Stimulated activated CD8-positive, alpha-beta memory T cell treated with anti-CD3 and anti-CD28 coated beads, Interleukin-15, amount 100 ng/mL, for 48 hours (primary cell): ENCODE measurements at places on chromosomes 12 and 14.

DNA sequence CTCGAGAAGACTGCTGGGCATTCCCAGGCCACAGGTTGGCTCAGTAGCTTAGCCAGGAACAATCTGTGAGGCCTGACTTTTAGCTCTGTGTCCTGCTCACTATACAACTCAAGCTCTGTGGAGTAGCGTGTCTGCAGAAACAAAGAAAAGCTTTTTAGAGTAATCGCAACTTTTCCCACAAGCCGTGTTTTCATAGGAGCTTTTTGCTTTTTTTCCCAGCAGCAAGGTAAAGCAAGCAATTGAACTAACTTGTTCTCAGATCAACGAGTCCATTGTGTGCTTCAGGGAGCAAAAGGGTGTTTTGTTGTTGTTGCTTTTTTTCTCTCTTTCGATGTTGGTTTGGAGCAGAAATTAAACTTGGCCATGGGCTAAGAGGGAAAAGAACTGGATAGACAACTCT lies 97.3 kb upstream of the BCL2L14 start:
- DNase-seq: no peak

GRCh38 chr12:130338794-130339601 lies 1.3 kb downstream of the PIWIL1 start:
- DNase-seq: no peak

GRCh38 chr12:99453836-99454538 lies 193.6 kb upstream of the GARIN6 start:
- DNase-seq: no peak

DNA sequence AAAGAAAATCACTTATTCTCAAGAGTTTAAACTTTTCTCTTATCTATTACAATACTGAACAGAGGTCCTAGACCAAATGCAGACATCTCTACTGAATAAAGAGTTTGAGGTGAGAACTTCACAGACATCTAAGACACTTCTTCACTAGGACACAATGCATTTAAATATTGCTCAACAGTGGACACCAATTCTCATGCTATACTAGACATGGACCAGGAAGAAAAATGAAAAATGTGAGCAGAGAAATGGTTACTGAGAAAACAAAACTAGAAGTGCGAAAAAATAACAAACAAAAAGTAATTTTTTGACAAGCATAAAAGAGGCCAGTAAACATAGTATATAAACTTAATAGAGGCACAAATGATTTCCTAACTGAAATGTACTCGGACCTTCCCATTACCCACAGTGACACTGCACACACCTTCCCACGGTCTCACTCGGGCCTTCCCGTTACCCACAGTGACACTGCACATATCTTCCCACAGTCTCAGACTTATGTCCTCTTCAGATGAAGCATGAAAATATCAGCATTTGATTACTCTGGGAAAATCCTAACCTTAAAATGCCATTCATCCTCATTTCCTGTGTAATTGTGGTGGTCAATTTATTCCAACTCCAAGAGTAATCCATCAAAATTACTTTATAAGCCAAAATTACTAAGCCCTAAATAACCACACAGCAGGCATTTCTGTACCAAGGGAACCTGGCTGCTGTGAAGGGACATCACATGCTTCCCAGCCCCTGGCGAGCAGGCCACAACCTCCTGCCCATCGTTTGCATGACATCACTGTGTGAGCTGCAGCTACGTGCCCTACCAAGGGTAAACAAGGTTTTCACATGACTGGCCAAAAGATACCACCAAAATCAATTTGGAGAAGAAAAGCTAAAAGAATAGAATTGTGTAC lies 6.4 kb downstream of the SLC15A4 start:
- DNase-seq: no peak

- no peak for DNase-seq
Observed at GRCh38 chr14:54742492-54743350, 159.9 kb downstream of the GCH1 start.

DNA sequence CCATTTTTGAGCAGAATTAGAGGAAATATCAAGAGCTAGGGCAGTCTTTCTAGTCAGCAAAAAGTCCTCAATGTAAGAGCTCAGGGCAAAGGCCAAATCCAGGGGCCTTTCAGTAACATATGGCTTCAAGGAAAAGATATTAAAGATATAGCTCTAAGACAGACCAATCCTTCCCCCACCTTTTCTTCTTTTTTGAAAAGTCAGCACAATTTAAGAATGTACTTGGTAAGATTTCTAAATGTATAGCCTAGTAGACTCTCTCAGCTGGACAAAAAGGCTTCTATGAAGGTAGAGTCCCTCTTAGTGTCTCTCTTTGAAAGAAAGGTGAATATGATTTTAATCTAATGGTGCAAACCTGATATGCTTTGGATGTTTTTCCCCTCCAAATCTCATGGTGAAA lies 515.7 kb downstream of the VRK1 start:
- DNase-seq: no peak

- peak; percentile 92 for DNase-seq
Observed at GRCh38 chr14:89276424-89276975, 140.5 kb downstream of the FOXN3 start.

DNA sequence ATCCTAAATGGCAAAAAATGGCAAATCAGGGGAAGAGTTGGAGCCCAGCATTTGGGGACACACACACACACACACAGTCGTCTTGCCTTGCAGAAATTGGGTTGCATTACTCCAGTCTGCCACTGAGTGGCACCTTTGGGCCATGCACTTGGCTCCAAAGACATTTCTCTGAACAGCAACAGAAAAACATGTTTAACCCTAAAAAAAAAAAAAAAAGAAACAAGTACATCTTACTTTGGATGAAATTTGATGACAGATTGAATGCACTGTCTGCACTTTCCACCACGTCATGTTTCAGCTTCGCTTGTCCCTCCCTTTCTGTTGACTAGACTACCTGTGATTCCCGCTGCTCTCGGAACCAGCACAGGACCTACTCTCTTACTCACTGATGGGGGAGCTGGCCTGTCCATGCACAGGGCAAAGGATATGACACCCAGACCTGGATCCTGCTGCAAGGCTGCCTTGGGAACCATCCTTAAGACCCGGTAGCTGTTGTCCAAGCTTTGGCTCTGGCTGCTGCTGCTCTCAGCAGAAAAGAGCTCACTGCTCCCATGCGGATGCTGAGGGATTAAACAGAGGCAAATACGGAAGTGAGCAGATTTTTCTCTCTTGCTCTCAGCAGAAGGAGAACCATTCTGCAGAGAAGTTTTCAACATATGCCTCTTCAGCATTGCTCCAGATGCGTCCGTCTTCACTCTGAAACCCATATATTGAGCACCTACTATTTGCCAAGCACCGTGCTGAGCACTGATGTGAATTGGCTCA lies 376.8 kb downstream of the DPF3 start:
- peak; percentile 52 for DNase-seq

DNA sequence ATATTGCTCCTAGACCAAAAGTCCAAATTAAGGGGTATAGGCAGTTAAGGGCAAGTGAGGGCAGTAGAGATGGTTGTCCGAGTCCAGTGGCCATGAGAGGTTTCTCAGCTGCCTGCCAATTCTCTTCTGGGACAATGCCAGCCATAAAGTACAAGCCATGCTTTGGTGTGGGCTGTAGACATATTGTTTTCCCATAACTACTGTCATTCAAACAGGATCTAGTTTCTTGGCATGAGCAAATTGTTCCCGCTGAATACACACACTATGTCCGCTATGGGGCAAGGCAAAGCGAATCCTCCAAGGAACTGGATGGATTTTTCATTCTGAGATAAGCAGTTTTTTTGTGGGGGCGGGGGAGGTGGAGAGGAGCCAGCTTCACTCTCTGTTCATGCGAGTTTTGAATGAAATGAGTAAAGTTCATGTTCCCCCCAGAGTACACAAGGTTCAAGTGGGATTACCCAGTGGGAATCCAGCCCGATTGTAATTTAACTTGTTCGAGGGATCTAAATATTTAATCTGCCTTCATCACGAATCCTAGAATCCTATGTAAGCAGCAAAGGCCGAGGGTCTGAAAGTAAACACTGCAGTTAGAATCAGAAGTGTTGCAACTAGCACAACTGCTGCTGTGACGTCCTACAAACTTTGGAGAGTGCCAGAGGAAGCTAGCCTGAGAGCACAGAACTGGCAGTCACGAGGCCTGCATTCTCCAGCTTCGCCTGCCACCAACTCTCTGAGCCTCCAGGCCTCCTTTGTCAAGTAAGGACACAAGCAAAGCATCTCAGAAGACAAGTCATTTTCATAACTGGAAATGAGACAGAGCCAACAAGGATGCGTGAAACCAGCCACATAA lies 137.0 kb downstream of the CRADD start:
- no peak for DNase-seq

- DNase-seq: no peak
Observed at GRCh38 chr12:124694846-124695497, 127.6 kb upstream of the NCOR2 start.

- no peak for DNase-seq
Observed at GRCh38 chr14:101491841-101492240, 69.5 kb upstream of the DIO3 start.

DNA sequence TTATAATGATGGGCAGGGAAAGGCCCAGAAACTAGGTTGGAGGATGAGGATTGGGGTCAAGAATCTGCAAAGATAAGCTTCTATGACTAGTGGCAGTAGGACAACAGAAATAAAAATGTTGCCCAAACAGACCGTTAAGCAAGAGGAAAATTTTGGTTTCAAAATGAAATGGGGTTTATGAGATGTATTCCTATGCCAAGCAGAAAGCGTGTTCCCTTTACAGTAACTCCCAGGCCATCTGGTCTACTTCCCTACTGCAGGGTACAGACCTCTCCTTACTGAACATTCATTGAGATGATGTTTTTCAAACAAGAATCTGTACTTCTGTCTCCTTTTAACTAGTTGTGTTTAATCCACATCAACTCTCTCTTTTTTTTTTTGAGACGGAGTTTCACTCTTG lies 20.4 kb upstream of the TMEM229B start:
- DNase-seq: no peak

DNA sequence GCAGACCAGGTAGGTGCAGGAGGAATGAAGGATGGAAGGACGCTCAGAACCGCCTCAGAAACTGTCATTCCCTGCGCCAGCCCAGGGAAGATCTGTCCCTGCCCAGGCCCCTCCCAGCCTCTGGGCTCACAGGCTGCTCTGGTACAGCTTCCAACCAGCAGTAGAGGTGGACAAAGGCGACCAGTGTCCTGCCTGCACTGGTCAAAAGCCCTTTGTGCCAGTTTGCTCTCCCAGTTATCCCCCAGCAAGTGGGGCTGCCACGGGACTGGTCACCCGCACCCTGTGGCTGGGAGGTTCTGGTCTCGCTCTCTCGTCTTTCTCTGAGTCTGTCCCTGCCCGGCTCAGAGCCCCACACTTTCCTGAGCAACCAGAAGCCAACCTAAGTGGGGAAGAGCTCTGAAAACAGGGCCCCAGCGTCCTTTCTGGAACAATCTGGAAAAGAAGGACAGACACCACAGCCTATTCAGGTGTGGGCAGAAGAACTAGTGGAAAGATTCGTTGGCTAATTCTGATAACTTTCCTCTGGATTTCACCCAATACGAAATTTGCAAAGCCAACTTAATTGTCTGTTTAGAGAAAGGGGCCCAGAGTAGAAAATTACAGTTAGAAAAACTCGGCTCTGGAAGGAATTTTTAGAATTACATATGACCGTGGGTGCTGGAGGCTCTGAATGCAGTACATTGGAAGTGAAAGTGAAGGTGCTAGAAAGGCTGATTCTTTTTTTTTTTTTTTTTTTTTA lies 21.7 kb downstream of the SNRNP35 start:
- DNase-seq: no peak

DNA sequence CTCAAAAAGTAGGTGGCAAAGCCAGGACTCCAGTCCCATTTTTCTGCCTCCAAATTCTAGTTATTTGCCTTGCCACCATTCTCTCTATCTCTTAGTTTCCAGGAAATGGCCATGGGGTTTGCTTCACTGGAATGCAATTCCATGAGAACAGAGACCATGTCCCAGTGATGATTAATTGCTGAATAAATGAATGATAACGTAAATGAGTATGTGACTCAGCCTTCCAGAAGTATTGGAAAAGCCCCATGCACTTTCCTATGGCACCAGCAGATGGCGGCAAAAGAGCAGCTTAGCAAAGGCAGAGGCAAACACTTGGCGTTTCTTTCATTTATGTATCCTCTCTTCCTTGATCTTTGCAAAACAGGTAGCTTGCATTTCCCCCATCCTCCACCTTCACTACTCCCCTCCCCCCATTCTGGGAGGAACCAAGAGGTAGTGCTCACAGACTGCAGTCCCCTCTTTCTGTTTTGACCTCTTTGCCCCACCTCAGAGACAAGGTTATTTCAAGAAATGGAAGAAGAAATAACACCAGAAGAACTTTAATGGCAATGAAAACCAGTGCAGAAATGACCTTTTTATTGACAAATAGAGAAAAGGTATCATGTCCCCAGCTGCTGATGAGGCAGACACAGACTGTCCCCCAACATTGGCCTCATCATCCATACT lies 21.3 kb downstream of the TBX3 start:
- DNase-seq: peak; percentile 40

- no peak for DNase-seq
Observed at GRCh38 chr12:55043542-55043941, 23.8 kb downstream of the NEUROD4 start.

DNA sequence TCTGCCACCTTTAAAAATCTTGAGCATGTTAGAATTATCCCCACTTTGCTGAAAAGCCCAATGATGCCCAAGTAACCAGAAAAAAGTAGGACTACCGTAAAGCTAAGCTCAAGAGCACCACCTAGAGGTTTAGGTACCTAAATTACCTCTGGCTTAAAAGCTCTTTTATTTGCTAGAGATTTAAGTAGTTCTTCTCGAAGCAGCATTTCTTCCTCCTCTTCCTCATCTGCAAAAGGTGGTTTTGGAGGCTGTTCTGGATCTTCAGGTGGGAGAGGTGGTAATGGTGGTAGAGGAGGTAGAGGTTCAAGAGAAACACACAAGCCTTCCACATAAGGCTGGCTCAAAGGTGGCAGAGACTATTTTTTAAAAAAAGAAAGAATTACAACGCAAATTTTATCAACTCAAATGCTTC lies 26.9 kb downstream of the ZFC3H1 start:
- DNase-seq: no peak

- DNase-seq: no peak
Observed at GRCh38 chr12:117472983-117473382, 111.6 kb upstream of the NOS1 start.

GRCh38 chr12:110508071-110508586 lies 6.0 kb downstream of the RAD9B start:
- DNase-seq: no peak

- DNase-seq: no peak
Observed at GRCh38 chr12:11805043-11805442, 155.6 kb downstream of the ETV6 start.

DNA sequence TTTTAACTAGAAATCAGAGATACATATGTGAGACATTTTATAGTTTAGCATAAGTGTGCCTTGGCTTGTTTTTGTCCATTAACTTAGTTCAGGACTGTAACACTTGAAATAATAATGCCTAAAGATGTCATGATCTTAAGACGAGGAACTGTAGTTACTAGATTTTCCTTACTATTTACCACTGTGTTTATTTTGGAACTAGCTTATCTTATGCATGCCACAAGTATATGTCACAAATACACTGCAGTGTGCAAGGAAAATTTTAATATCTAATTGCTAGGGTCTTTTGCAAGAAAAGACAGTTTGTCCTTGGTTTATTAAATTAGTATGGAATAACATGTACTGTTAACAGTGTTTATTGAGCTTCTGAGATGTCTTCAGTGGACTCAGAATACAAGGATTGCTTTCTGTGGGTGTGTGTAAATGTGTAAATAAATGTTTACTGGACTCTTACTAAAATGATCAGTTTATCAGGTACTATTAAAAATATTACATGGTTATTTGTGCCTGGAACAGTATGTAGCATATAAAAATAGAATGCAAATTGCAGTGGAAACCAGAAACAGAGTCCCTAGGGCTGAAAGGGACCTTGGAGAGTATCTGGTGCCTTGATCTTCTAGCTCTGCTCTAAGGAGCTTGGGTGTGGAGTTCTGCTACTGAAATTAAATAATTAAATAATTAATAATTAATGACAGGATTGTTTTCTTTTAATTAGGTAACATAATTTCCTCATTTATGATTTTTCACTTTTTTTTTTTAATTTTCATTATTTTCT lies 58.1 kb downstream of the FGD4 start:
- DNase-seq: no peak
